Hypothalamus (tissue), 51 donors: ENCODE measurements at places on chromosomes 4 and X.

- no peak for DNase-seq
These were observed 11.6 kb downstream of the RBMX2 start for GRCh38 chrX:130413415-130413814.

DNA sequence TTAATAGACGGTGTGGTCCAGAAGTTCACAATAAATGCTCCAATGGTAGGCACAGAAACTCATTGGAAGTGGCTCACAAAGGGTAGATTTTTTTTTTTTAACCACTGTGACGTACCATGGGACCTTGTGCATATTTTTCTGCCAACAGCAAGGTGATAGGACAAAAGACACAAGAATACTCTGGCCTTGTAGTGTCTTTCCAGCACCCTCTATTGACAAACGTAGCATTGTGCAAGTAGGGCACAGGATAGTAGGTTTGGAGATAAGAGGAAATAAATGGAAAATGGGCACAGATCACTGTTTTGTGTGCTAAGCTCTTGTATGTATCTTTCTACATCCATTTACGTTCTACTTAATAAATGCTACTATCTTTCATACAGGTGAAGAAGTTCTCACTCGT is 2054.9 kb downstream of the PCDH7 start:
- DNase-seq = no peak

DNA sequence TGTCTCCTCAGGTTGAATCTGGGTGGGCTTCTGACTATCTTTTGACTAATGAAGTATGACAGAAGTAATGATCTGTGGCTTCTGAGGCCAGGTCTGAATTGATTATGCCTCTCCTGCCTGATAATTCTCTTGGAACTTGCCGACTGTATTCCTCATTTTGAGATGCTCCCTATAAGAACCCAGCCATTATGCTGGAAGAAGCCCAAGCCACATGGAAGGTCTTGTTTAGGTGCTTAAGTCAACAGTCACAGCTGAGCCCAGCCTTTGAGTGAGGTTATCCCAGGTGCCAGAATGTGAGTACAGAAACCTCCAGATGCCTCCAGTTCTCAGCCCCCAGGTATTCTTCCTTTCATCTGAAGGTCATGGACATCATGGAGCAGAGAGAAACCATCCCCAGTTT is 456.6 kb downstream of the IL15 start:
- no peak for DNase-seq

GRCh38 chr4:105150503-105150902 is 3.8 kb downstream of the TET2 start:
- DNase-seq = no peak

GRCh38 chr4:183636503-183636902 is 22.5 kb downstream of the RWDD4 start:
- no peak for DNase-seq

- DNase-seq = no peak
These were observed 211.2 kb downstream of the ANK2 start for GRCh38 chr4:113260688-113261087.

DNA sequence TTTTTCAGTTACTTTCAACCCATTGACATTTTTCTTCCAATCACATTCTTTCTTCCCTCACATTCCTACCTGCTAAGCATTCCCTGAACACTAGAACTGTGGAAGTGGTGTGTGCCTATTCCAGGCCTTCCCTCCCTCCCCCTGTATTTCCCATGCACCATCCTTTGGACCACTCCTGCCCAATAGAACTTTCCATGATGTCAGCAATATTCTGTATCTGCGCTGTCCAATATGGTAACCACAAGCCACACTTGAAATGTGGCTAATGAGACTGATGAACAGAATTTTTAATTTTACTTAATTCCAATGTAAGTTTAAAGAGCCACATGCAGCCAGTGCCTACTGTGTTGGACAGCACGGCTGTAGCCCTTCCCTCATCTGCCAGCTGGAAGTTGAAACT is 57.5 kb downstream of the DCTD start:
- no peak for DNase-seq

GRCh38 chr4:79181190-79181589 is 144.7 kb downstream of the NAA11 start:
- no peak for DNase-seq

- DNase-seq = no peak
These were observed 250.6 kb downstream of the SNCA start for GRCh38 chr4:89586318-89586717.

GRCh38 chr4:188719794-188720193 is 580.6 kb downstream of the TRIML1 start:
- no peak for DNase-seq

GRCh38 chr4:106162278-106162677 is 153.7 kb downstream of the TBCK start:
- DNase-seq = no peak

- DNase-seq = no peak
These were observed 208.1 kb upstream of the ADGRL3 start for GRCh38 chr4:60992037-60992436.

GRCh38 chr4:75525910-75526309 is 11.6 kb downstream of the THAP6 start:
- no peak for DNase-seq

GRCh38 chrX:134174273-134174660 is 62.7 kb upstream of the CCDC160 start:
- no peak for DNase-seq

DNA sequence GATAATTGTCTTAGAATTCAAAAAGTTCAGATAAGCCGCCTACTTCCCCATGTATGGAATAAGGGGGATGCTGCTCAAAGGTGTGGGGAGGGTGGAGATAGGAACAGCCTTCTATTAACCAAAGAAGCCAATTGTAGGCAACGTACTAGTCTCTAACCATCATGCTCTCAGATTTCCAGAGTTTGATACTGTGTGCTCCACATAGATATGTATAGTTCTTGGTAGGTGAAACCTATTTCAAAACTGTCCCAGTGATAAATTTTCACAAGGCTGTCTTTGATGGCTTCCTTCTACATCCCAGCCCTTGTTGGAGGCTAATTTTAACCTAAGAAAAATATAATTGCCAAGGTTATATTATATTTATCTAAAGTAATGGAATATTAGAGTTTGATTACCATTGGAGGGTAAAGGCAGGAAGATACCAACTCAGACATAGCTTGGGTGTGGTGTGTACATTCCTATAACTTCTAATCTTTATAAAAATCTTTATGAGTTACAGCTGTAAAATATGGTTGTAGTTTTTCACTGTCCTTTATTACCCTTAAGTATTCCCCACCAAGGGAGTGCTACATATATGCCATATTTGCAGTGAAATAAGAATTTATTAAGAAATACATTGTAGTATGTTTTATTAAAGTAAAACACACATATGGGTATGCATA is 87.7 kb downstream of the SLC4A4 start:
- no peak for DNase-seq

GRCh38 chr4:113101669-113102068 is 52.2 kb downstream of the ANK2 start:
- DNase-seq = no peak

DNA sequence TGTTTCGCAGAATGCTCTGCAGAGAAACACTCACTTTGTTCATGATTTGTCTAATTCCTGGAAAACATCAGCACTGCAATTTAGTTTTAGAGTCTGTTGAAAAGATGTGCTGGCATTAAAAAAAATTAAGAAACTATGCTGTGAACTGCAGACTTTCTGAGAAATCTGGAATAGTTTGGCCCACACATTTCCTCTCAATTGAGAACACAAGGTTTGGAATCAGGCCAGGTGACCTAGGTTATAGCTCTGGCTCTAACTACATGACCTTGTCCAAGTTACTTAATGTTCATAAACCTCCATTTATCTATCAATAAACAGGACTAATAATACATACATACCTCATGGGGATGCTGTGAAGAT is 61.4 kb upstream of the ENPEP start:
- no peak for DNase-seq

DNA sequence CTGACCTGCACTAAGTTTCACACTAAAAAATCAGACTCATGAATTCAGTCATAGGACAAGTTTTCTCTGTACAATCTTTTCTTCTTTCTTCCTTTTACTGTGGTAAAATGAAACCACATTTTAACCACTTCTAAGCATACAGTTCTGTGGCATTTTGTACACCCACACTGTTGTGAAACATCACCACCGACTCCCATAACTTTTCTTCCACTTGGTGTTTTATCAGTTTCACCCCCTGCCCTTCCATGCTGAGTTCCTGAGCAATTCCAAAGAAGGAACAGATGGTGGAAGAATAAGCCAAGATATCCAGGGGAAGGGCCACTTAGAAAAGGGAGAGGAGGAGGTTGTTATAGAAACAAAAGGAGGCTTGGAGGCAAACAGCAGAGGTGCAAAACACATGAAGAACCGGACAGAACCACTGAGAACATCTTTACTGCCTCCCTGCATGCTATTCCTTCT is 22.6 kb downstream of the SLC25A4 start:
- no peak for DNase-seq

- DNase-seq = no peak
These were observed 8.5 kb downstream of the TMEM184C start for GRCh38 chr4:147625733-147626132.

- no peak for DNase-seq
These were observed 49.5 kb downstream of the METTL14 start for GRCh38 chr4:118734491-118735205.

GRCh38 chr4:150366487-150366999 is 215.4 kb upstream of the MAB21L2 start:
- no peak for DNase-seq

- no peak for DNase-seq
These were observed 129.1 kb downstream of the COL4A6 start for GRCh38 chrX:108309144-108309543.

- DNase-seq = no peak
These were observed 44.5 kb downstream of the STIM2 start for GRCh38 chr4:26905172-26905571.

DNA sequence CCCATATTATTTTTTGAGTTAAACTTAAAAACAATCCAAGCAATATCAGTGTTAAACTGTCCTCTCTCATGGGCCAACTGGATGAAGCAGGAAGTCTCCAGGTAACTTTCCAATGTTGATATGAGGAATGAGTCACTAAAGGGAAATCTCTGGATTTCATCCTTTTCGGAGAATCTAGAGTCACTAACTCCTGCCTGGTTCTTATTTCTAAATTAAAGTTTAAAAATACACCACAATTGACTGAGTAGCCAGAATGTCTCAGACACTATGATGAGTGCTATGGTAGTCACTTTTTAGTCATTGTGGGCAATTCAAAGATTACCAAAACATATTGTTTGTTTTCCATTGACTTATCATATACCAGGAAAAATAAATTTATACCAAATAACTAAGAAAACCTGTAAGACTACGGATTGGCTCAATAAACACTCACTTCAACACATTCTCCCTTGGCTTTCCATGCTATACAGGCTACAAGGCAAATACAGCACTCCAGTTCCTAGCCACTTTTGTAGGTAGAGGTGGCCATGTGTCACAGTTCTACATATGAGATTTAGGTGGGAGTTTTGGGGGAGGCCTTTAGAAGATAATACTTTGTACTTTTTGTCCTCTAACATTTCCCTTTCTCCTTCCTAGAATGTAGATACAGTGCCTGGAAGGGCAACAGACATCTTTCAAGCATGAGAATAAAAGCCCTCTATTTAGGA is 8.6 kb downstream of the SLC9B2 start:
- DNase-seq = no peak

- DNase-seq = no peak
These were observed 278.6 kb upstream of the DIPK2B start for GRCh38 chrX:45479196-45479834.

- no peak for DNase-seq
These were observed 342.9 kb upstream of the ADGRL3 start for GRCh38 chr4:60857130-60857753.

- no peak for DNase-seq
These were observed 38.1 kb downstream of the SEC31A start for GRCh38 chr4:82852751-82853285.

GRCh38 chrX:70444946-70445656 is 466 bp downstream of the DLG3 start:
- no peak for DNase-seq
